ENCODE measurements at places on chromosomes 16 and 17.

GRCh38 chr16:26733710-26734109 is 333.0 kb upstream of the C16orf82 start:
- no peak for DNase-seq

DNA sequence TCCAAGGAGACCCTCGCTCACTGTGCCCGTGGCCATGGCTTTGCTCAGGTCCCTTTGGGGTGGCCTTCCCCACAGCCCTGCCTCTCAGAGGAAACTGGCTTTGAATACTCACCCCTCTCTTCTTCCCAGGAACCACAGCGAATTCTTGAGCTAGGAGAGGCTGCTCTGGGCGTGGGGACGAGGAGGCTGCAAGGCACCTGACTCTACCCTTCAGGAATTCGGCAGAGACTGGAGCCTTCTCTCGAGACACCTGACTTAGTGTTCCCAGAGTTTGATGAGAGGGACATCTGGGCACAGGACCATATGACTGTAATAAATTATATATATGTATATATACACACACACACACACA is 6.2 kb downstream of the LLGL2 start:
- DNase-seq, result no peak

GRCh38 chr17:83109793-83110645 is 30.6 kb downstream of the METRNL start:
- DNase-seq, result no peak

- DNase-seq, result no peak
These were observed 5.8 kb upstream of the FN3KRP start for GRCh38 chr17:82710499-82711232.

DNA sequence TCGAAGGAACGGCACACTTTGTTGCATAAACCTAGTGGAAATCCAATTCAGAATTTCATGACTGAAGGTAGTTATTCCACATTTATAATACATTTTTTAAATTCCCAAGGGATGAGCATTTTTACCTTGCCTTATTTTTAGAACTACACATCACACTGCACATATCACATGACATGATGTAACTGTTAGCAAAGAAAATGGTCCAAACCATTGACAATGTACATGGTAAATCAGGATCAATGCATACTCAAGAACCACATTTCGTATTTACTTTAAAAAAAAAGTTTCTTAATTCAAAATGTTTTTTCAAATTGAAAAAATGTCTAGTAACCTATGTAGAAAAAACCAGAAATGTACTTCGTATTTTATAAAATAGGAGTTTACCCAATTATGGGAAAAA is 2.5 kb downstream of the KANSL1 start:
- no peak for DNase-seq

GRCh38 chr17:67164302-67164701 is 80.7 kb downstream of the HELZ start:
- no peak for DNase-seq

GRCh38 chr16:66222756-66223155 is 143.7 kb upstream of the CDH5 start:
- DNase-seq, result no peak

- no peak for DNase-seq
These were observed 187.7 kb downstream of the XYLT1 start for GRCh38 chr16:17283016-17283415.

GRCh38 chr16:2777231-2777902 is at the start of gene ELOB:
ELOB (minus strand) TSS chr16:2777280; CDS start chr16:2777239, 41 bp downstream.
- peak; percentile 91 for DNase-seq

DNA sequence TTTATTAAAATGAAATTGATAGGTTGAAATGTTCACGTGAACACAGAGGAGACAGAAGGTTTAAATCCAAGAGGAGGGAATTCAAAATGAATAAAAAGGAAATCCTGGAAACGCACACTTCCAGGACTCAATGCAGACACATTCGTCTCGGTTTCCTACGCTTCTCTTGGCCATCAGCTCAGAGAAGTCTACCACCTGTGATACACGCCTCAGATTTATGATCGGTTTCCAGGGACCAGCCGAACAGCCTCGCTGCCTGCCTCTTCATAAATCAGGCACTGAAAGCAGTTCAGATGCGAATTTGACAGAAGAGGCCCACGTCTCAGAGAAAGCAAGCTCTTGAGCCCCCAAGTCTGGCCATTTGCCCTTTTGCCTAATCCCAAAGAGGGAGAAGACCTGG is 125.5 kb upstream of the IRX3 start:
- no peak for DNase-seq

DNA sequence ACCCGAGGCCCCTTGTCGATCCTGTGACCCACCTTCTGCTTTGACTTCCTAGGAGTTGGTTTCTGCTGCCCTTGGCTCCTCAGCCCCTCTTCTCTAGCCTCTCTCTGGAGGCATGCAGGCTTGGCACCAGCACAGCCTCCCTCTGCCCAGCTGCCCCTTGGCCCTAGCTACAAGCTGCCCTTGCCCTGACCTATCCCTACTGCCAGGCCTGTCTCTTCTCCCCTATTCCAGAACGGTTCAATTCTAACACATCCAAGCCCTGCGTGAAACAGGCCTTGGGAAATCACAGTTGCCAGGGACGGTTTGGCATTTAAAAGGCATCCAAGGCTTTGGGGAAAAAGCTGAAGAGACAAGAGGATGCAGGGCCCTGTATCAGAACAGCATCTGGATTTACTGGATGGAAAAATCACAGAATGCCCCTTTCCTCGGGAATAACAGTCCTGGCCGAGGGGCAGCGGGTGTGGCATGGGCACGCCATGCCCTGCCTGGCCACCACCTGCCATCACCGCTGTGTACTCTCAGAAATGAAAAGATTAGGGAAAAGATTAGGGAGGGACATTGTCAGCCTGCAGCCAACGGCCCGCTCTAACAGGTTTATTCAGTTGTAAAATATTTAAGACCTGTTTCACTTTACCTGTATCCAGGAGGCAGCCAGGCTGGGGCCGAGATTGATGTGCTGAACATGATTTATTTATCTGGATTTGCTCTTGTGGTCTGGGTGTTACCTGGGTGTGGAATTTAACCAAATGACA is 15.8 kb downstream of the RAI1 start:
- no peak for DNase-seq

- no peak for DNase-seq
These were observed 119.1 kb upstream of the ZFHX3 start for GRCh38 chr16:73166947-73167550.
